ENCODE measurements at places on chromosomes 11 and 22. TPM values are rescaled to one million over a fixed set of nuclear protein-coding genes. Genes with fewer than 3 reads are reported as not detected.

- peak; percentile 65 for DNase-seq
Measured at GRCh38 chr11:107590460-107591377, at the start of gene ELMOD1. ELMOD1 (plus strand) TSS chr11:107591147; CDS start chr11:107618190, 27,043 bp downstream.

GRCh38 chr22:29270475-29271271 lies 2.6 kb downstream of the EWSR1 start:
- no peak for DNase-seq

GRCh38 chr22:37632174-37633088 lies 7.0 kb upstream of the SH3BP1 start:
- DNase-seq: peak; percentile 57

- DNase-seq: no peak
Measured at GRCh38 chr11:724049-724777, 18.2 kb downstream of the EPS8L2 start.

DNA sequence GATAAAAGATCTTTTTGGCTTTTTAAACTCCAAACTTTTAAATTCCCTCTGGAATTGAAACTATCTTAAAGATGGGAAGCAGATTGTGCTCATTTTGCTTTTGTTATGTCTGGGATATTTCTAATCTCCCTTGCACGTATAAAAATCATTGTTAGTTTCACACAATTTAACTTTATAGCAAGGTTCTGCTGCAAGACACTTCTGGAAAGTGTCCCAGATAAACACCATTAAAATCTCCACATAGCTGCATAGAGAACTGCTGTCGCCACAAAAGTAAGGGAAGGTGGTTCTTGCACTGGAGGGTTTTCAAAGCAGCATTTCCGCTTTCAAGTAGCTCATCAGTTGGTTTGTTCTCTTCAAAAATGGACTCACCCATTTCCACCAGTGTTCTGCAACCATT lies 11.8 kb downstream of the PTS start:
- no peak for DNase-seq

DNA sequence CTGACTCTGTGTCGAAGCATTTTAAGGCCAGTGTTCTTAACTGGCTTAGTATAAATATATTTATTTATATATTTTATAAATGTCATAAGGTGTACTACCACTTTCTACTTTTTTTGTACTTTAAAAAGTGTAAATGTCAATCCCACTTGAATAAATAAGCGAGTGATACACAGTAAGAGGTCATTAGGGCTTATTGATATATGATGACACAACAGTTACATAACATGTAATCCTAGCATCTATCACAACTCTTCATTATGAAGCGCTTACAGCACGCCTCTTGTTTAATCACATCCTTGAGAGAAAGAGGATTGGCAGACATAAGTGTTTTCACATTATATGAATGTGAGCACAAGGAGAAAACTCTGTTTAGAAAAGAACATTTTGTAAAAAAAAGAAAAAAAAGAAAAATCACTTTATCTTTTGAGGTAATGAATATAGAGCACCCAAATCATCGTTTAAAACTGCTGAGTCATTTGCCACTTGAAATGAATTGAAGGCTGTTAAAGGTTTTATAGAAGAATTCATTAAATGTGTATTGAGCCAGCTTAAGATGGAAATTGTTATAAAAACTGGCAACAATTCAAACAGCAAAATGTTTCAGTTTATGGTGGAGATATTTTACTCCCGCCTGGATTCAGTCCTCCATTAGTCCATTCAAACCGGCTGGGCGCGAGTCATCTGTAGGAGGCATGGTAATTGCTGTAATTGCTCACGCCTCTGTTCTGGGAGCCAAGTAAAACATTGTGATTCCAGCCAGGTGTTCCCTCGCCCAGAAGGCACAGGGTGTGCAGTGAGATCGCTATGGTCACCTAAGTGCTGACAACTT lies 627.3 kb upstream of the KIRREL3 start:
- peak; percentile 14 for DNase-seq

DNA sequence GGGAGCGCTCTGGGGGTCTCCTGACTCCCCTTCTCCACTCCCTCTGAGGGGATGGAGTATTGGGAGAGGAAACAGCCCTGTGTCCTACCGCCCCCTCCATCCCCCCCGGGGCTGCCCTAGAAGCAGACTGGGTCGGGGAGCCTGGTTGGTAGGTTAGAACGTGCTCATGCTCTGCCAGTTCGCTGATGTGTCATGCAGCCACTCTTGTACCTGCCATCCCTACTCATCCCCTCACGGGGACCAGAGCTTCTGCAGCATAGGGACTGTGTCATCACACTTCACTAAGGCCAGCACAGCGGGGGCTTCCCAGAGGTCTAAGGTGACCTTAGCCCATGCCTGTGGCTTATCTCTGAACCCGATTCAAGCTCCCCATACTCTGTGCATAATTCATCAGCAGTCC lies 4.7 kb downstream of the KCNJ1 start:
- no peak for DNase-seq

GRCh38 chr11:57251037-57251436 lies 14.0 kb upstream of the APLNR start:
- no peak for DNase-seq

- no peak for DNase-seq
Measured at GRCh38 chr11:130699561-130699960, 216.7 kb downstream of the SNX19 start.

- no peak for DNase-seq
Measured at GRCh38 chr11:41779401-41779960, 320.0 kb upstream of the LRRC4C start.

DNA sequence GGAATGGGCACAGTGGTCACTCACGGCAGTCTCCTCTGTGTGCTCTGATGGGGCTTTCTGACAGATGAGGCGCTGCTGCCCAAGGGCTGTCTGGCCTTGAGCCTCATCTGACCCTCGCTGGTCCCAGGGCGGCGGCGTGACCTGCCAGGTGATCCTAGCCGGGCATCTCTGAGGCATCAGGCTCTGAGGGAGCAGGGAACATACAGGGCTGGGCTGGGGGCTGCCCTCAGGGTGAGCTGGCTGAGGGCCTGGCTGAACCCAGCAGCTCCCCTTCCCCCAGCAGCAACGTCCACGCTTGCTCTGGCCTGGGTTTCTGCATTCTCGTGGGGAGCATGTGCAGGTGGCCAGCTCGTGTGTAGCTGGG lies 47.6 kb downstream of the MOB2 start:
- DNase-seq: no peak

GRCh38 chr11:120835601-120836228 lies 188.2 kb upstream of the TBCEL start:
- DNase-seq: no peak

Gene TCN1
- not detected for total RNA-seq

Gene SYCE3
- total RNA-seq: not detected

Gene OR5M11
- total RNA-seq: not detected

Gene OLFML1
- total RNA-seq: 33.1 TPM

Gene RBM14
- 25.9 TPM for total RNA-seq

Gene CYP2D6
- 0.31 TPM for total RNA-seq

Gene OR6A2
- 0.04 TPM for total RNA-seq

Gene FAT3
- total RNA-seq: 6.2 TPM

Measured in muscle of leg (tissue), 16 donors.